NCI-H187 treated with DMSO at 0.1 percent for 48 hours (cell line): ENCODE measurements at places on chromosomes 3 and 15.

- no peak for DNase-seq
These were observed 604.3 kb upstream of the CFAP20DC start for GRCh38 chr3:59654123-59654479.

- DNase-seq: no peak
These were observed 32.1 kb downstream of the MGLL start for GRCh38 chr3:127789990-127790881.

GRCh38 chr3:171132873-171133272, 106.4 kb upstream of the SLC2A2 start:
- DNase-seq: no peak

GRCh38 chr15:89361451-89362202, 27.0 kb upstream of the POLG start:
- DNase-seq: no peak

DNA sequence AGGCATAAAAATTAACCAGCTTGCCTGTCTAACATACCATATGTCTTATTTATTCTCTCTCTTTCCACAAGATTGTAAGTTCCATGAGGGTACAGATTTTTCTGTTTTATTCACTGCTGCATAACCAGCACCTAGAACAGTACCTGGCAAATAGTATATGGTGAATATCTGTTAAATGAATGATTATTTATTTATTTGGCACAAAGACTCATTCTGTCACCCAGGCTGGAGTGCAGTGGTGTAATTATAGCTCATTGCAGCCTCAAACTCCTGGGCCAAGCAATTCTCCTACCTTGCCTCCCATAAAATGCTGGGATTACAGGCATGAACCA, 24.9 kb downstream of the DENND4A start:
- no peak for DNase-seq

DNA sequence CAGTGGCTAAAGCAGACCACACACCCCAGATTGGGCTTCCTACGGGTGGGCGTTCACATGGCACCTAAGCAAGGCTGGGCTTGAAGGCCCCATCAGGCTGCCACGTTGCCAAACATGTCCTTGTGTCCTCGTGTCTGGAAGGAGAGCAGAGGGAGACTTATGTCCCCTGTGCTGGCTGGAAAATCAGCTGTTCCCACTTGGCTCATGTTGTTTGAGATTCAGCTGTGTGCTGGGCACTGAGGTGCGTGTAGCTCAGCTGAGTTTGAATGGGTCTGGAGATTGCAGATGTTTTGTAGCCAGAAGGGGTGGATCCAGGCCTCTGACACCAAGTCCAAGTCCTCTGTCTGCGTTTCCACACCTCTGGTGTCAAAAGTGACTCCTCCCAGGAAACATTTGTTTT, 34.6 kb downstream of the RLBP1 start:
- DNase-seq: no peak

DNA sequence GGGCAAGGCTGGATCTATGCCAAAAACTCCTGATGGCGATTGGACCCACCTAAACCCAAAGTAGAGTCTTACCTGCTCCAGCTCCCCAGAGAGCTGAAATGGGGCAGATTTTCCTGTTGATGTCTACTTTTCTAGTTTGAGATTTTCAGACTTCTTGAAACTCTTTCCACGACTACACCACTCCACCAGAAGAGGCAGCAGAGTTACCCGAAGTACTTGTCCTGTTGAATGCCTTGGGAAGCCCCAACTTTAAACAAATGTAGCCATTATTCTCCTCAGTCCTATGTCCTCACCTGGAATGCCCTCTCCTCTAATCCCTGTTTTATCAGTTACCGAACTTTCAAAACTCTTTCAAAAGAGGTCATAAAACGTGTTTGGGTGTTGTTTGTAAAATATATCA, 843.8 kb downstream of the VGLL3 start:
- no peak for DNase-seq

DNA sequence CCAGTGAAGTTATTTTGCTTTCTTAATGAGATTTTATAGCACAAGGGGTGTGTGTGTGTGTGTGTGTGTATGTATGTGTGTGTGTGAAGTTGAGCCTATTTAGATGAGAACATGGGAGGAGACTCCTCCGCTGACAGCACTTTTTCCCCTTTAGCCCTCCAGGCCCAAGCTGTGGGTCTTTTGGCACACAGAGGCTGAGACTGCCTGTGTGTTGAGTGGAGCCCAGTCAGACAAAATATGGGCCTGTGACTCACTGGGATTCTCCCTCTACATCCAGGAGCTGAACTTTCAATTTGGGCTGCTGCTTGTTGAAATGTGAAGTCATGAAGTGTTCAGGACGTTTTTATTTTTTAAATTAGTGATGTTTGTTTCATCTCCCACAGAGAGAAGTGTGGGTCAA, 108.0 kb downstream of the MFSD1 start:
- no peak for DNase-seq

DNA sequence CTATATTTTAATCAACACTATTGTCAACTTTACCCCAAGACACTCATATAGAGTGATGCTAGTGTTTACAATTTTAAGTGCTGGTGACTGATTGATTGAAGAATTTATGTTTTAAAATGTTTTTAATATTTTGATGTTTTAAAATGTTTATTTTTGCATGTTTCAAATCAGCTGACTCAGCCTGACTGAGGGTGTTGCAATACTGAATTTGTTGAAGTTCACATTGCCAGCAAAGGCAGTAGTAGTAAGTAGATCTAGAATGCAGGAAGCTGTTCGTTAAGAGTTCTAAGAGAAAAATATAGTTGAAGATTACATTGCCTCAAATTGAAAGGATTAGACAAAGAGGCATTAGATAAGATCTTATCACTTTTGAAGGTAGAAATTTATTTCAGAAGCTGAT, 977.6 kb downstream of the IGSF11 start:
- DNase-seq: no peak

- DNase-seq: no peak
These were observed 18.8 kb downstream of the ATG7 start for GRCh38 chr3:11290743-11291680.

DNA sequence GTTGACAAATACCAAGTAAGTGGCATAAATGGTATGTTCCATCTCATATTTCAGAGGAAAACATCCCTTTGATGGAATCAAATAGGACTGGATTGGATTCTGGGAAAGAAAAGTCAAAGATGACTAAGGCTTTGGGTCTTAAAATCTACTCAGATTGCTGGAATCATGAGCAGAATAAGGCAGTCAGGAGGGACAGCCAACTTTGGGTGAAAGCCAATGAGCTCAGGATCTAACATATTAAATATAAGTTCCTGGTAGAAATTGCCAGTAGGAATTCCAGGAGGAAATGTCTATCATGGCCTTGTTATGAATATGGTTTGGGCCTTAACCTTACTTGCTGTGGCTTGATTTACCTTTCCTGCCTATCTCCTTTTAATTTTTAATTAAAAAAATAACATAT, 55.3 kb downstream of the ISL2 start:
- DNase-seq: no peak

DNA sequence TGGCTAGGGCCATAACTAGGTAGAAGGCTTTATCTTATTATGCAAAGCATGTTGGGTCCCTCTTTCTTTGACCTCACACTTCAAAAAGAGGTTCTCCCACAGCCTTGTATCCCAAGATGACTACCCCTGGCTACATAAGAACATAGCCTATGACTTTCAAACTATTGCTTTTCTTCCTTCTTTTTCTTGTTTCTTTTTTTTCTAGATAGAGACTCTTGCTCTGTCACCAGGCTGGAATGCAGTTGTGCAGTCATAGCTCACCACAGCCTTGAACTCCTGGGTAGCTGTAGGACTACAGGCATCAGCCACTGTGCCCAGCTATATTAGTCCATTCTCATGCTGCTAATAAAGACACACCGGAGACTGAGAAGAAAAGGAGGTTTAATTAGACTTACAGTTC, 47.2 kb downstream of the DIPK2A start:
- DNase-seq: no peak

GRCh38 chr3:16994854-16995525, 110.2 kb downstream of the PLCL2 start:
- no peak for DNase-seq

- no peak for DNase-seq
These were observed 178.1 kb downstream of the POTEB3 start for GRCh38 chr15:21261965-21262850.

GRCh38 chr3:172846103-172846561, 95.6 kb downstream of the ECT2 start:
- DNase-seq: no peak

DNA sequence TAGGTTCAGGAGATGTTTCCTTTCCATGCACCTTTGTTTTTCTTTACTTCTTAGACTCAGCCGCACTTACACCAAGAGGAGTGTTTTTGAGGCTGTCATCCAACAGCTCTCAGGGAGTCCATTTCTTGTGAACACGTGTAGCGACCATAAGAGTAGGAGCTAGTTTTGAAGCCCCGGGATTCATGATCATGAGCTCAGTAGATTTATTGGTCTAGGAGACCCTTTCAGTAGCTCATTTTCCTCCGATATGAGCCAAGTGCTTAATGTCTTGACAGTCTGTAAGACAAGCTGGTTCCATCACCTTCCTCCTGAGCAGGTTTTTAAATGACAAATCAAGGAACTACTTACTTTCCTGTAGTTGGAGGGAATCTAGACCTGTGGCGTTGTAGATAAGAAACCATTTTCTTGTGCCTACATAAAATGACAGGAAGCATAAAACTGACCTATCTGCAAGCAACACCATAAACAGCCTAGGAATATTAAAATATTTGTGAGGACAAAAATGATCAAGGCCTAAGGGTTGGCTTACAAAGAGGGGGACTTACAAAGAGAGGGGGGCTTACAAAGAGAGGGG, 172.6 kb upstream of the BHLHE40 start:
- no peak for DNase-seq

GRCh38 chr3:97689962-97690361, 74.6 kb upstream of the ARL6 start:
- no peak for DNase-seq

GRCh38 chr15:46309914-46310313, 675.1 kb downstream of the SQOR start:
- DNase-seq: no peak

- DNase-seq: no peak
These were observed 182.2 kb downstream of the GABRB3 start for GRCh38 chr15:26590676-26591075.

- DNase-seq: no peak
These were observed 28.9 kb downstream of the GRAMD1C start for GRCh38 chr3:113867506-113867905.

DNA sequence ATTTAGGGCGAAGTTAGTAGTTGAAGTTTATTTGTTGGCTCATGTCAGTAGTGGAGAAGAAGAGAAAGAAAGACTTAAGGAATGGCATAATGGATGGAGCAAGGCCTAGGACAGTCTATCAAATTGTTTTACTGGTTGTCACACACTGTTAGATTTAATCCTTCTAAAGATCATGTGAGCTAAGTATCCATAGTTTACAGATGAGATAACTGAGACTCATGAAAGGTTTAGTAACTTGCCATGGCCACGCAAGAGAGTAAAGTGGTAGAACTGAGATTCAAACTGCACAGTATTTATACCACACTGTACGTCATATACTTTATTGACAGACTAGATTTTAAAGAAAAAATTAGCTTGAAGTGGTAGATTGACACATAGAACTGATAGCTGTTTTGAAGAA, 11.4 kb downstream of the SPRED1 start:
- DNase-seq: no peak

- no peak for DNase-seq
These were observed 99.2 kb downstream of the CEMIP start for GRCh38 chr15:80878242-80878866.

- DNase-seq: no peak
These were observed 401.9 kb upstream of the IL12A start for GRCh38 chr3:159586571-159587202.
